ENCODE measurements at places on chromosomes 5 and 9. TPM values are rescaled to one million over a fixed set of nuclear protein-coding genes. Genes with fewer than 3 reads are reported as not detected.
A peak's percentile ranks its signal among the peaks of the same experiment; 100 is the strongest.

The HTR4 gene
- 0.63 TPM for total RNA-seq

The FAT2 gene
- total RNA-seq: 10.3 TPM

The IL3 gene
- not detected for total RNA-seq

The CDK7 gene
- total RNA-seq: 35.1 TPM

The PTPRD gene
- total RNA-seq: 33.6 TPM

The FAXDC2 gene
- total RNA-seq: 54.7 TPM

- H3K27me3 ChIP-seq: no peaks in the 10 kb centered on the region
- H3K4me3 ChIP-seq: no peak overlapping the region
- H3K27ac ChIP-seq: no peak overlapping the region
- DNase-seq: no peak
These were observed 29.7 kb downstream of the MTMR12 start for GRCh38 chr5:32283061-32283460.

DNA sequence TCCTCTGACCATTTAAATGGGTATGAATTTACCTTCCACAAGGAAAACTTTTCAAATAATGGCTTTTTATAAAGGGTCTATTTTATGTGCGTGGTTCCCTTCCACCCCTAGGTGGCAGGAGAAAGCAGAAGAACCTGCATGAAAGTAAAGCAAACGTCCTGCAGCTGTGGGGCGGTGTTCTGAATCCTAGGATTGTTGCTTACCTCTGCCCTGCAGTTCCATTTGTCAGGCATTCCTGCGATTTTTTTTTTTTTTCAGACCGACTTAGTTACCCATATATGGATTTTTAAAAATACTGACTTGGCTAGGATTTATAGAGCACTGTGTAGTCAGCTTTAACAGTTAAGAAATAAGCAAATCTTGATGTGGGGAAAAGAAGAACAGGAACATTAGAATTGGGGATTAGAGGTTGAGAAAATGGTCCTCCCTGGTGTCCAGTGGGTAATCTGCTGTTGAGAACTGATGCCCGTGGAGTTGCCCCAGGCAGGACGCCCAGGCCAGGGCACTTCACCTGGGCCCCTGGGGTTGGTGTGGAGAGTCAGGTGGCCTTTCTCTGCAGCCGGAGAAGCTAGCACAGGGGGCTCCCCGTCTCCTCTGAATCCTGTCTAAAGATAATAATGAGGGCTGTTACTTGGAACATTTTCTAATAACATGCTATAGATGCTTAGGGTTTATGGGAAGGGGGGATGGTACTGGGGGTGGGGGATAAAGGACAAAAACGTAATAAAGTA, 30.4 kb upstream of the LTC4S start:
- peaks cover 21% of the 10 kb centered on the region for H3K4me1 ChIP-seq
- H3K27me3 ChIP-seq: no peaks in the 10 kb centered on the region
- DNase-seq: peak; percentile 82
- no peak overlapping the region for H3K27ac ChIP-seq
- no peaks in the 10 kb centered on the region for H3K36me3 ChIP-seq
- no peak overlapping the region for H3K4me3 ChIP-seq

- H3K27me3 ChIP-seq: no peaks in the 10 kb centered on the region
- no peaks in the 10 kb centered on the region for H3K4me1 ChIP-seq
- no peaks in the 10 kb centered on the region for H3K36me3 ChIP-seq
- H3K27ac ChIP-seq: no peak overlapping the region
- no peak for DNase-seq
- H3K4me3 ChIP-seq: no peak overlapping the region
These were observed 745.3 kb downstream of the NR2F1-AS1 start for GRCh38 chr5:92835712-92836111.

- H3K4me1 ChIP-seq: peaks cover 9% of the 10 kb centered on the region
- peak; percentile 46 for DNase-seq
- H3K36me3 ChIP-seq: no peaks in the 10 kb centered on the region
These were observed 160.2 kb upstream of the DAPK1 start for GRCh38 chr9:87337335-87338087.

- DNase-seq: no peak
- H3K4me3 ChIP-seq: no peak overlapping the region
- H3K36me3 ChIP-seq: no peaks in the 10 kb centered on the region
- H3K4me1 ChIP-seq: peaks cover 6% of the 10 kb centered on the region
- no peak overlapping the region for H3K27ac ChIP-seq
- H3K27me3 ChIP-seq: no peaks in the 10 kb centered on the region
These were observed 6.5 kb downstream of the CDO1 start for GRCh38 chr5:115809946-115810345.

DNA sequence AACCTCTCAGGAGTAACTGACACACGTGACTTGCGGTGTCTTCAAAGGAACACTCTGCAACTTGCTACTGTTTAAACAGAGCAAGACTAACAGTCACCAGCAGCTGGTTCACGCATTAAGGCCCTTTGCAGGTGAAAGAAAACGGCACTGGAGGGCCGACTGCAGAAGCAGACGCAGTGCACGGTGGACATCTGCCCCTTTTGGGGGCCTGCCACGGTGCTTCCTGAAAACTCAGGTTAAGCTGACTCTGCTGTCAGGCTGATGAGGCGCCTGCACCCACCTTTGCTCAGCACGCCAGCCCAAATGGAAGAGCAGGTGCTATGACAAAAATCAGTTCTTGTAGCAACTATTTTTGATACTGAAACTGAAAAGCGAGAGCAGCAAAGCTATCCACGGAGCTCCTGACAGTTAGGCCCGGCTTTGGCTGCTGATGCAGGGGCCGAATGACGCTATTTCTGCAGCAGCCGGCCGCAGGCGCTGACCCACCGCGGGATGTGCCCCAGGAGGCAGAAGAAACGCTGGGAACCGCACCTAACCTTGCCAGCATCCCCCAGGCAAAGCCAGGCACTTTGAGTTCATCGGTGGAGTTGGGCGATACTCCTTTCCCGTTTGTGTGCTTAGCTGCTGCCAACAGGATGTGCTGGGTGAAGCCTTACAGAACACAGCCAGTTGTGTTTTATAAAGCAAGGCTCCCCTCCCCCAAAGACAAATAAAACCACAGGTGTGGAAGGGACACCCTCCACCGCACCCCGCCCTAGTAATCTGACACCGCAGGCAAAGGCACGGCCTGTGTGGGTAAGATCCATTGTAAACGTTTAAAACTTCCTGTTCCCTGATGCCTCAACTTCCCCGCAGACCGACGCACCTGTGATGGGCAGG, 21.1 kb upstream of the TERT start:
- DNase-seq: peak; percentile 11
- no peaks in the 10 kb centered on the region for H3K36me3 ChIP-seq
- no peak overlapping the region for H3K27ac ChIP-seq
- H3K27me3 ChIP-seq: no peaks in the 10 kb centered on the region
- H3K4me1 ChIP-seq: no peaks in the 10 kb centered on the region

DNA sequence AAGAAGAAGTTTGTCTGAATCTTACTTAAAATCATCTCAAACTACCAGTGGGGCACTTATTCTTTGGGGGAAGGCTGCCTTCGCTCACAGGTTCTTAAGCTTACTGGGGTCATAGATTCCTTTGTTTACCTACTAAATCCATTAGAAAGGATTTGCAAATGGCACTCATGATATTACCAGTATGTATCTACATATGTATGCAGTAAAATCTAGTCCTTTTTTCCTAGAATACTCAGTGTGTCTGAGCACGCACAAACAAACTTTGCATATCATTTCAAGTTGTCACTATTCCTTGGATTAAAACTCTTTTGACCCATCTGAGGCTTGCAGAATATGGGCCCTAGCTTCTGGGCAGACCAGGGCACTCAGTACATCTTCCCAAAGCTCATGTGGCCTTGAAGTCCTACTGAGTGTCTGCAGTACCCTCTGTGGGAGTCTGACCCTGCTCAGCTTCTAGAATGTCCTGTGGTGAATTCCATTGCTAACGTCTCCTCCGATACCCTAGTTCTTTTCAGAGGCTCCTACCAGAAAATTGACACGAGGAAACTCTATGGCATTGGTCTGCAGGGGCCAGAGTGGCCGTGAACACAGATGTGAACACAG, 297.9 kb downstream of the SLIT3 start:
- no peak overlapping the region for H3K27ac ChIP-seq
- H3K27me3 ChIP-seq: no peaks in the 10 kb centered on the region
- H3K36me3 ChIP-seq: no peaks in the 10 kb centered on the region
- H3K4me3 ChIP-seq: no peak overlapping the region
- DNase-seq: no peak
